ENCODE measurements at places on chromosomes 7 and 10.

DNA sequence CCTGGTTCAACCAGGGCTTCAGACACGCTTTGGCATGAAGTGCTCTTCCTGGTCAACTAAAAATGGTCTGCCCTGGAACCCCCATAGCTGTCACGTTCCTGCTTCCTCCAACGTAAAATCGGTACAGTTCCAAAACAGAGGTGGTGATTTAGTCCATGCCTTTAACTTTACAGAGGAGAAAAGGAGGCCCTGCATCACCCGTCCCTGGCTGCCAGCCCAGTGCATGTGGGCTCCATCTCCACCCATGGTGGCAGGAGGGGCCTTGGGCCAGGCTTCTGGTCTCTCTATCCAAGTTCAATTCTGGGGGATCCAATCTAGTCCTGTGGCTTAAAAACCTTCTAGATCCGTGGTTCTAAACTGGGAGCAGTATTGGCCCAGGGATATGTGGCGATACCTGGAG lies 18.7 kb downstream of the ECHDC3 start:
- no peak for DNase-seq

GRCh38 chr10:22685926-22686325 lies 28.5 kb downstream of the PIP4K2A start:
- no peak for DNase-seq

GRCh38 chr10:8312079-8312478 lies 257.6 kb downstream of the GATA3 start:
- DNase-seq: no peak

DNA sequence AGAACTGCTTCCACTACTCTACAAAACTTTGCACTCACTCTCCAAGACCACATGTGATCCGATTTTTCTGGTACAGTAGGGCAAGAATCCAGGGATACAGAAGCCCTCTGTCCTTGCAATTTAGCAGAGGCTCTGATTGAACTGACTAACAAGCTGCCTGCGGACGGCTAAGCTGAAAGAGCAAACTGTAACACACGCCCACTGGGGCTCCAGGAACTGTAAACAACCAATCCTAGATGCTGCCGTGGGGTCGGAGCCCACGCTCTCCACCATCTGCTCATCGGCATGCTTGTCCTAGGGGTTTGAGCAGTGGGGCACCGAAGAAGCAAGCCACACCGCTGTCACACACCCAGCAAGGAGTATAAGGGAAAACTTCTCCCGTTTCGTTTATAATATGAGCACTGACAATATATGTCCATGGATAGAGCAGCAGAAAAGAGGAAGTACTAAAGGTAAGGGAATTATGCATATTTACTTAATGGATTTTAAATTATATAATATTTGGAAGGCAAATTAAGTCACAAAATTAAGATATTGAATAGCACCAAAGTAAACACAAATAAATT lies 634.4 kb upstream of the POT1 start:
- no peak for DNase-seq

- DNase-seq: no peak
Observed at GRCh38 chr10:31036209-31036608, 4.5 kb upstream of the ZNF438 start.

DNA sequence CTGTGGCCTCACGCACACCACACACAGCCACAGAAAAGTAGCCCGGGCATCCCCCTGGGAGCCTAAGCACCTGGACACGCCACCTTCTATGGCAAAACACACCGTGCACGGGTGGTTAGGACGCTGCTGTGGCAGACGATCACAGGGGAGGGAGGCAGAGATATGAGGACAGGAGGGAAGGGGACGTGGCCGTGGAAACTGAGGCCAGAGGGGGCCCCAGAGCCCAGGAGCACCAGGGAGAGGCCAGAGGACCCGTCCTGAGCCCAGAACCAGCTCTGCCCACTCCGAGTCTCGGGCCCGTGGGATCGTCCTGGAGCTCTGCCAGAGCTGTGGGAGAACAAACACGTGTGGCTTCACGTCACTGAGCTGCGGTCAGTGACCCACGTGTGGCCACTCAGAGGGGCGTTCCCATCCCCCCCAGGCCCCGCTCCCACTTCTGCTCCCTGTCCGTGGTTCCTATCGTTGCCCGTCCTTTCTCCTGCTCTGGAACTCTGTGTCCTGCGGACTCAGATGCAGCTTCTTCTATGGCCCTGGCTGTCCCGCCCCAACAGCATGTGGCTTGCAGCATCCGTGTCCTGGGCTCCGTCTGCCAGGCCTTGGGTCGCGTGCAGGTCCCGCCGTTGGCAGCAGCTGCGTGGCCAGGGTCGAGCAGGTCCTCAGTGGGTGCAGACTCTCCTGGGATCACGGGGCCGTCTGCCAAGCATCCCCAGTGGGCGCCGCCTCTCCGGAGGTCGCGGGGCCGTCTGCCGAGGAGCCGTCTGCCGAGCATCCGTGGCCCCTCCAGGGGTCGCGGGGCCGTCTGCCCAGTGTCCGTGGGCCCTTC lies 31.0 kb downstream of the GET4 start:
- DNase-seq: no peak

DNA sequence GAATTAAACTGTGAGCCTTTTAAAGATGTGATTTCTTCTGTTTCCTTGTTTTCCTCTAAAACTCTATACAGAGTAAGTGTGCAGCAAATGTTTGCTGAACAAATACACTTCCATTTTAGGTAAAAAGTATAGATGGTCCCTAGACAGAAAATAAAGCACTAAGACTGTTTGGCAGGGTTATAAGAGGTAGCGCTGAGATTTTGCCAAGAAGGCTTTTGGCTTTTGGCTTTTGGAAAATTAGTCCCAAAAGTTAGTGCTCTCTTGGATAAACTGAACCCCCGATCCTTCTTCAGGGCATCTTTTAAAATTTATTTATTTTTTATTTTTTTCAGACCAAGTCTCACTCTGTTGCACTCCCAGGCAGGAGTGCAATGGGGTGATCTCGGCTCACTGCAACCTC lies 175.7 kb upstream of the NRP1 start:
- DNase-seq: no peak

GRCh38 chr7:101559586-101559985 lies 69.5 kb downstream of the MYL10 start:
- DNase-seq: no peak

- DNase-seq: no peak
Observed at GRCh38 chr7:95980167-95980566, 207.8 kb downstream of the DYNC1I1 start.

DNA sequence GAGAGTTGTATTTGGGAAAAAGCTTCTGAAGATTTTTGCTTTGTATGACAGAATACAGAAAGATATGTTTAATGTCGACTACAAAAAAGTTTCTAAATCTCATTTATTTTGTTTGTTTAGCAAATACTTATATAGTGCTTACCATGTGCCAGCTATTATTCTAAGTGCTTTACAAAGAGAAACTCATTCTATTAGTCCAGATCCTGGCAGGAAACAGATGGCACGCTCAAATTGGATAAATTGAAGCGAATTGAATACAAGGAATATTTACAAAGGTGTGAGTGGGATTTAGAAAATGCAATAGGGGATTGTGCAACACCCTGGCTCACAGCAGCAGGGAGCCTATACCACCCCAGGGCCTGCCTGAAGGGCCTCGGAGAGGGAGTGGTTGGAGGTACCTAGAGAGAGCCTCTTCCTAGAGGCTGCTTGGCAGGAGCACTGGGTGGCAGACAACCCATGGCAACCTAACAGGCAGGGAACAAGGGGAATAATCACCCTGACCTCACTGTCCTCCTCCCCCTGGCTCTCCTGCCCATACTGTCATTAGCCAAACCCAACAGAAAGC lies 27.6 kb upstream of the FAM204A start:
- DNase-seq: no peak

- DNase-seq: peak; percentile 54
Observed at GRCh38 chr10:27252267-27253000, 11.8 kb upstream of the ACBD5 start.

DNA sequence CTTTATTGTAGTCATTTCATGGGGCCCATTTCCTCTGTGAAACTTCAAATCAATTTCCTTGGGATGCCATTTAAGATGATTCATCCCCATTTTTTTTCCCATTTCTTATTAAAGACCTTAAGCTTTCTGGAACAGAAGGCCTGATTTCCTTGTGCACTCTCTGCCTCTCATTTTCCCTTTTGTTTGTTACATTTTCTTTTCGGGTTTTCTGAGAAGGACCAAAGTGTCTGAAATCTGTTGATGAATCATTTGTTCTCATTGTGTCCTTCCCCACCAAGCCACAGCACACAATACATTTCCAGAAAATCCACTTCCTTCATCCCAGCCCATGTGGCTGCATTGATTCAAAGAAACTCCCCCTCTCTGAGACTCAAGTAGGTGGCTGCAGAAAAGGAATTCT lies 372.4 kb downstream of the SFMBT2 start:
- DNase-seq: no peak

- DNase-seq: no peak
Observed at GRCh38 chr10:52984169-52984568, 211.6 kb upstream of the MBL2 start.

- peak; percentile 89 for DNase-seq
Observed at GRCh38 chr10:49177391-49178355, 10.5 kb downstream of the TMEM273 start.

DNA sequence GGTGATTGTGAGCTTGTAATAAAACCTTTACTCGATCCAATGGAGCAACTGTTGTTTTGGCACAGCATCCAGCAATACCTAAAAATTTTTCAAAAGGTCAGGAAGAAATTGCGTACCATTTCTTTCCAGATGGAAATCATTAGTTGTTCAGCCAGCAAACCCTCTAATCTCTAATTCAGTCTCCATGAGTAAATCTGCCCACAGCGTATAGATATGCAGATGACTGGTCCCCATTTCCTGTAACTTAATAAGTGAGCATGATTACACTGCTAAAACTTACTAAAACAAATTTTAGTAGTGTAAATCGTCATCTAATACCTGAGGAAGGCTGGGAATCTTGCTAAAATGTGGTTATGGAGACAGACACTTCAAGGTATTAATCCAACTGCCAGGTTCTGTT lies 10.6 kb downstream of the SLC25A16 start:
- DNase-seq: peak; percentile 45

GRCh38 chr10:78224602-78225001 lies 190.9 kb downstream of the RPS24 start:
- DNase-seq: peak; percentile 86

- no peak for DNase-seq
Observed at GRCh38 chr7:1710936-1711335, 40.9 kb downstream of the ELFN1 start.

DNA sequence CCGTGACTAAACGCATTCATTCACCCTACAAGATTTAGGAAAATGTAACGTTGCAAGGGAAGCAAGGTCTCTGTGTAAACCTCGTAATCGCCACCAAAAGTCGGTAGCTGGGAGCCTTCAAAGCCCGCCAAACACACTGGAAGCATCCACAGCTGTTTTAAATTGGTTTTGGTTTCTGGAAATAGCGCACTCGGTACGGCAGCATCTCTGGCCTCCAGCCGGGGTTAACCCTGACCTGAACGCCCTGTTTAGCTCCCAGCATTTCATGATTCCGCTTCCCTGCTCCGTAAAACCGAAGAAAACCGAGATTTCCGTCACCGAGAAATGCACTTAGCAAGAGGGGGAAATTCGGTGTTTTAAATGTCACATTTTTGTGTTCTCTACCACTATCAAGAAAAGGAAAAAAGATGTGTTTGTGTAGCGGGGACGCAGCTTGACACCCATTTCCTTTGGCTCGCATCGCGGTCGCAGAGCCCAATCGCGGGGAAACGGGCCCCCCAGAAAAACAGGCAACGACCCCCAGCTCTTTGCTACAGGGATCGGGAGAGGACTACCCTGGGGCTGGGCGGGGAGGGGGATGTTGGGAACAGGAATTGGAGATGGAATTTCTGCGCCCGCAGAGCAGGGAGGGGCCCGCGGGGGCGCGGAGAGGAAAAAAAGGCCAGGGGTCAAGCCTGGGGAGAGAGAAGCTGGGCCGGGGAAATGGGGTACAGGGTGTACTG lies 646 bp downstream of the SGCE start:
- peak; percentile 54 for DNase-seq

GRCh38 chr7:68020102-68020501 lies 1023.5 kb downstream of the TYW1 start:
- no peak for DNase-seq

- DNase-seq: peak; percentile 71
Observed at GRCh38 chr7:105487579-105488571, 34.2 kb downstream of the PUS7 start.

GRCh38 chr10:43110338-43111071 lies 27.7 kb upstream of the CSGALNACT2 start:
- DNase-seq: peak; percentile 88

GRCh38 chr10:102411341-102412255 lies 7.0 kb downstream of the PSD start:
- no peak for DNase-seq

DNA sequence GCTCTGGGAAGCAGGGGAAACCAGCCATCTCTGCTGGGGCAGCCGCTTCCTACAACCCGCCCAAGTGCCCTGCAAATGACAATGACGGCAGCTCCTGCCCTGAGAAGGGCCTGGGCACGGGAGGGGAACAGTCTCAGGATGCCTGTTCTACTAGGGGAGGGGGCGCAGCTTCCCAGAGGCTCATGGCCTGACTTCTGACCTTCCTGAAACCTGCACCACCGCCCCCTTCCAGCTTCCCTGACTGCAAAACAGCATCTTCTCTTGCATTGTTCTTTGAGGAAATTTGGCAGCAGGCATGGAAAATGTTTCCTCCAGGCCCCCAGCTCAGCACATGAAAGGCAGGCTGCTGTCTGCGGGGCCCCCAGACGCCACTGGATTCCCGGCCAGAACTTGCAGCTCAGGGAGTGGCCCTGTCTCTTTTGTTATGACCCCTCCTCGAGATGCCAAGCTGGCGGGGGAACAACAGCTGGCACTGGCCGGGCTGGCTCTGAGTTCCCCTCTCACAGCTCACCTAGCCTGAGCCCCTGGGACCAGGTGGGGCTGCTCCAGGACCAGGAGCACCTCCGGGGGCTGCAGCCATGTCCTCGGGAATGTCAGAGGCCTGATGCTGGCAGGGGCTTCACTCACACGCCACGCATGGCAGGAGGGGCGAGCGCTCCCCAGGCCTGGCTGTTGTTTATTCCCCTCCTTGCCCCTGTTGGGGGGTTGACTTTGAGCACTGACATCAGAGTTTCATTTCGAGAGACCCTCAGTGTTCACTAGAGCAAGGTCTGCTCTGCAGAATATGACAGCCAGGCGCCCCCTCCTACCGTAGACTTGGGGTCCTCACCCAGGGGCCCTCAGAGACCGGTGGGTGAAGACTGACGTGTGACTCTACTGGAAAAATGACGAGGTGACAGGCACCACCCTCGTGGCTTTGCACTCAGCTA lies 62.7 kb downstream of the CALML3 start:
- no peak for DNase-seq

- DNase-seq: no peak
Observed at GRCh38 chr10:121822180-121822579, 105.7 kb downstream of the ATE1 start.

GRCh38 chr10:71761541-71762113 lies 11.7 kb downstream of the VSIR start:
- DNase-seq: no peak

- peak; percentile 69 for DNase-seq
Observed at GRCh38 chr10:78457804-78458482, 424.3 kb downstream of the RPS24 start.

- no peak for DNase-seq
Observed at GRCh38 chr7:122858320-122858719, 27.9 kb downstream of the CADPS2 start.

GRCh38 chr10:121690970-121691369 lies 92.7 kb upstream of the FGFR2 start:
- no peak for DNase-seq

GRCh38 chr10:71663311-71663710 lies 56.3 kb downstream of the C10orf105 start:
- DNase-seq: no peak

Data from GM03348 (cell line).